ENCODE measurements at places on chromosomes 16 and 17.
A peak's percentile ranks its signal among the peaks of the same experiment; 100 is the strongest.

- no peak for DNase-seq
Observed at GRCh38 chr17:71914042-71914441, 206.8 kb upstream of the SOX9 start.

DNA sequence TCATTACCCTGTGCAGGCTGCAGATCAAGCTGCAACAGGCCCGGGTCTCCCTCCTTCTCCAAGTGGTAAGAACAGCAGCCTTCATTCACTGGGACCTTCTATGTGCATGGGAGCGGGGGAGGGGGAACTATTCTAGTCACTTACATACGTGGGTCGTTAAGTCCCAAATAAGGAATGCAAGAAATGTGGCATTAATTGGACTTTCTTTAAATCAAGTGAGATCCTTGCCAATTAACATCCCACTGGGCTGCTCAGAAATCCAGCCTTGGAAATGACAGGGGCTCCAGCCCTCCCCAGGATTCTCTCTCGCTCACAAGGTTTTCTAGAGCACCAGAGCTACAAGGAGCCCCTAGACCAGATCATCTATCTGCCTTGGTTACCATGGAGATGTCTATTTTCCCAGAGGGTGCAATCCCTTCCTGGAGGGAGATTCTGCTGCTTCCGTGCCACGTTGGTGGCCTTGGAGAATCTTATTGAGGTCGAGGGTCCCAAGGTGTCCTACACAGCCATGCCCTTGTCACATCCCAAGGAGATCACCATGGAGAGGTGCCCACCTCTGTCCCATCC is 5.2 kb upstream of the EIF1 start:
- DNase-seq, result no peak

DNA sequence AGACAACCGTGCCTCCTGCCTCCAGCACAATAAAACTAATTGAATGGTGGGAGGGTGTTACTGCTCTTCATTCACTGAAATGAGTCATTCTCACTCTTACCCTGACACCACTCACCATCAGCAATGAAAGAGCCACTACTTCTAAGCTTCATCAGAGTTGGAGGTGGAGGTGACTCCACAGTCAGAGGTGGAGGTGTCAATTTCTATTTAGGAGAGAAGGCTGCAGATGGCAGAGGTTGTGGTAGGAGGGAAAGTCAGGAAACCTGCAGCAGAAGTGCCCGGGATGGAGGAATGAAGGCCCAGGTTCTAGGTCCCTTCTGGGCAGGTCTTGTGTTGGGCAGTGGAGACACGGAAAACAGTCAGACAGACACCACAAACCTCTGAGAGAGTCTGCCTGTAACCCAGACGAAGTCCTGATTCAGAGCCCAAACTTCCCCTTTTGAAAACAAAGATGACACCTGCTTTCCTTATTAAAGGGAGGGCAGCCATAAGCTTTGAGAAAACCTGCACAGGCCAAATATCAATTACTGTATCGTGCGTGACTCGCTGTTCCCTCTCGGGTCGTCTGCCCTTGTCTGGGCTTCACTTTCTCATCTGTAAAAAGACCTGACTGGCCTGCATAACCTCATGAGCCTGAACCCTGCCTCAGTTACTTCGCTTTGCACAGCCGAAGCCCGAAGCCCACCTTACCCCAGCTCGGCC is 668 bp downstream of the ATPAF2 start:
- DNase-seq, result peak; percentile 69

DNA sequence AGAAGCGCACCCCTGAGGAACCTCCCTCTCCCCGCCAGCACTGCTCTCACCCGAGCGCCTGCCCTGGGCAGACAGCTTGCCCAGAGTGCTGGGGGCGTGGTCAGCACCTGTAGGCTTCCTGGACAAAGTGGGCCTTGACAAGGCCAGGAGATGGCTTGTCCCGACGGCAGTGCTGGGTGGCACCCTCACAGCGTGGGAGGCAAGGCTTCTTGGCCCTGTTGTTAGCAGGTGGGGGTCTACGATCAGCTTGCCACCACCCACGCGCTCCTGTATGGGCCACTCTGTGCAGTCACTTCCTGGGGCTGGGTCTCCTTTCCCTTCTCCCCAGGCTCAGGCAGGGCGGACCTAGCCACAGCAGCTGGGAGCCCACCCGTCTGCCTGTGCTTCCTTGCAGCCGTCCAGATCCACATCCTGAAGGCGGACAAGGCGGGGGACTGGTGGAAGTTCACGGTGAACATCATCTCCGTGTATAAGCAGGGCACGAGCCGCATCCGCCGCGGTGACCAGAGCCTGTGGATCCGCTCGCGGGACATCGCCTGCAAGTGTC is 218.0 kb downstream of the NTN1 start:
- DNase-seq, result no peak

GRCh38 chr17:3754458-3755334 is 31.0 kb downstream of the HASPIN start:
- peak; percentile 27 for DNase-seq

DNA sequence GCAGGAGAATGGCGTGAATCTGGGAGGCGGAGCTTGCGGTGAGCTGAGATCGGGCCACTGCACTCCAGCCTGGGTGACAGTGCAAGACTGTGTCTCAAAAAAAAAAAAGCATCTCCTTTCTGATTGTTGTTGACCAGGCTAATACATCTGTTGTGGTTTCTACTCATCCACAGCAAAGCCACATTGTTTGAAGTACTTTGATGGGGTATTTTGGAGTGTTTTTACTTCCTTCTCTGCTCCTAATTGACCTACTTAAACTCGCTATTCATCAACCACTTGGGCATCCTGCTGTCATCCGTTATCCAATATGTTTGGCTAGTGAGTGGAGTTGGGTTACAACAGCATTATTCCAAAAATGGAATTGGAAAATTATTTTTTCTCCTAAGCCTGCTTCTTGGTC is 3.5 kb upstream of the CDC27 start:
- DNase-seq, result no peak

DNA sequence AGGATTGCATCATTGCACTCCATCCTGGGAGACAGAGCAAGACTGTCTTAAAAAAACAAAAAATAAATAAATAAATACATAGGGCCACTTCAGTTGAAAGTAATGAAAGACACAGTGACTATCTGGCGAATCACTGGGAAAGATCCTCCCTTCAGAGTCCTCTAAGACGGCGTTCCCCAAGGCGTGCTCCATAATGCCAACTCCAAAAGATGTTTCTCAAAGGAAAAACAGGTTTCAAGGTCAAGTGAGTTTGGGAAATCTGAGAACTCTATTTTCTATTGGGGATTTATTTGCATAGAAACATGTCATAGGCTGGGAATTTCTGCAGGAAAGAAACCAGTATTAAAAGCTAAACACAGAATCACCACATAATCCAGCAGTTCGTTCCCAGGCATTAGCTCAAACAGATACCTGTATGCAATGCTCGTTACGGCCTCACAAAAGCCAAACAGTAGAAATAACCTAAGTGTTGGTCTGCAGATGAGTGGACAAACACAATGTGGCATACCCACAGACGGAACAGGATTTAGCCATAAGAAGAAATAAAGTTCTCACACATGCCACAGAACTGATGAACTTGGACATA is 7.9 kb downstream of the KLHDC4 start:
- DNase-seq, result no peak

DNA sequence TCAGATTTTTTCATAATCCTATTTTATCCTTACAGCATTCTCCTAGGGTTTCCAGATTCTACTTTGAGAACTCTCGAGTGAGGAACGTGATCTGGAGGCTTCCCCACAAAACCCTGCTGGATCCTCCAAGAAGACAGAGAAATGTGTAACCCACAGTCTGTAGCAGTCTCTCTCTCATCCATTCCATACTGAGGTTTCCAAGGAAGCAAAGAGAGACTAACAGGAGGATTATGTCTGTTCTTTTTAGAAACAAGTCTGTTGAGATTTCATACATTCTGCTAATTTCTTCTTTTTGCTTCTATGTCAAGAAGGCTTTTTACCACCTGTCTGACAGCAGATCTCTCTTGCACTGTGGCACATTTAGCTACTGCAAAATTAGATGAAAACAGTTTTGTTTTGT is 18.8 kb downstream of the TMIGD1 start:
- DNase-seq, result no peak

- no peak for DNase-seq
Observed at GRCh38 chr17:38322897-38323296, 20.9 kb downstream of the GPR179 start.

DNA sequence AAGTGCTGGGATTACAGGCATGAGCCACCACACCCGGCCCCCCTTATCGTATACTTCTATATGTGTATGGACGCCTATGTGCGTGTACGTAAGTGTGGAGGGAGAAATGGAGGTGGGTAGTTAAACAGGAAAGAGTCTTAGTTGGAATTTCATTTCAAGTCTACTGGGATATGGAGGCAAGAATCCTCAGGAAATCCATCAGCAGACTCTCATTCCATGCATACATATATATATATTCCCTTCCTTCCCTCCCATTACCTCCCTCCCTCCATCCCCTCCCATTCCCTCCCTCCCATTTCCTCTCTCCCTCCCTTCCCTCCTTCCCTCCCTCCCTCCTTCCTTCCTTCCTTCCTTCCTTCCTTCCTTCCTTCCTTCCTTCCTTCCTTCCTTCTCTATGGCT is 391.7 kb upstream of the RBFOX1 start:
- DNase-seq, result no peak

GRCh38 chr16:12893050-12893750 is 8.2 kb upstream of the SHISA9 start:
- no peak for DNase-seq

DNA sequence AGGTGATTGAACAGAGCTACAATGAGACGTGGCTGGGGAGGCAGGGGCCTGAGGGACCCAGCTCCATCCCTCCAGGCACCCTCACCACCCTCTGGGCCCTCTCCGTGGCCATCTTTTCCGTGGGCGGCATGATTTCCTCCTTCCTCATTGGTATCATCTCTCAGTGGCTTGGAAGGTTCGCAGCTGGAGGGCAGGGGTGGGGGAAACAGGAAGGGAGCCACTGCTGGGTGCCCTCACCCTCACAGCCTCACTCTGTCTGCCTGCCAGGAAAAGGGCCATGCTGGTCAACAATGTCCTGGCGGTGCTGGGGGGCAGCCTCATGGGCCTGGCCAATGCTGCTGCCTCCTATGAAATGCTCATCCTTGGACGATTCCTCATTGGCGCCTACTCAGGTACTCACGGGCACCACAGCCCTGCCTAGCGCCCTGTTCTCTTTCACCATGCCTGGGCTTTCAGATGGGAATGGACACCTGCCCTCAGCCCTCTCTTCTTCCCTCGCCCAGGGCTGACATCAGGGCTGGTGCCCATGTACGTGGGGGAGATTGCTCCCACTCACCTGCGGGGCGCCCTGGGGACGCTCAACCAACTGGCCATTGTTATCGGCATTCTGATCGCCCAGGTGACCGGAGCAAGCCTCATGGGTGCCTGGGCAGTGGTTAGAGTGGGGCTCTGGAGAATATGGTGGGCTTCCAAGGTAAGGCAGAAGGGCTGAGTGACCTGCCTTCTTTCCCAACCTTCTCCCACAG is 2.1 kb downstream of the SLC2A4 start:
- DNase-seq, result no peak

All from CD14-positive monocyte (primary cell).